ENCODE measurements at places on chromosomes 7 and 10.

DNA sequence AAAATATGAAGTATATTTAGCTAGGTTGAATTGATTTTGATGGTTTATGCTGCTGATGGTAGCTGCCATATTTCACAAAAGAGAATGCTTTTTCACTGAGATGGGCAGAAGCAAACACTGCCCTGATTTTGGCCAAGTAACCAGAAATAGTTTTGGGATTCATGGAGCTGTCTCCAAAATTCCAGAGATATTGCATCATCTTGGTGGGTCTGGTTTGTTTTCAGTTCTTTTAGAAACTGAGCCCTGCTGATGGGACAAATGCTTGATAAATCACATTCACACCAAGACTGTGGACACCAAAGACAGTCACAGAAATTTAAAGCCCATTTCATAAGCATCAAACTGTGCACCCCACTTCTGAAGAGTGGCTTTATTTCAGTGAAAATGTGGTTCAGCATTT is 140.5 kb downstream of the BICC1 start:
- DNase-seq = no peak

- DNase-seq = no peak
Observed at GRCh38 chr7:70588191-70588921, 543.6 kb upstream of the GALNT17 start.

GRCh38 chr7:140655511-140656408 is 15.1 kb upstream of the DENND2A start:
- no peak for DNase-seq

- no peak for DNase-seq
Observed at GRCh38 chr10:132745511-132745910, 40.4 kb downstream of the NKX6-2 start.

DNA sequence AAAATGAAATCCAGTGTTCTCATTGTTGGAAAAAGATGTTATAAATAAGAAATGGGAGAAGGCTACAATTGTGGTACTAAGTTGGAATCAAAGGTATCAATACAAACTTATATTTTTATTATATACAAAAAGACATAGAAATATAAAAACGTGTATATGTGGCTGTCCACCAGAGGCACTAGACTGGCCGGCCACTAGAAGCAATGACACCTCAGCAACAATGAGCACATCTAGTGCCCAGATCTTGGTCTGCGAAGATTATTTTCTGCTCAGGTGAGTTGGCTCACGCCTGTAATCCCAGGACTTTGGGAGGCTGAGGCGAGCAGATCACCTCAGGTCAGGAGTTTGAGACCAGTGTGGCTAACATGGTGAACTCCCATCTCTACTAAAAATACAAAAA is 21.6 kb downstream of the IDE start:
- no peak for DNase-seq

- no peak for DNase-seq
Observed at GRCh38 chr10:74027702-74028101, 29.8 kb downstream of the VCL start.

DNA sequence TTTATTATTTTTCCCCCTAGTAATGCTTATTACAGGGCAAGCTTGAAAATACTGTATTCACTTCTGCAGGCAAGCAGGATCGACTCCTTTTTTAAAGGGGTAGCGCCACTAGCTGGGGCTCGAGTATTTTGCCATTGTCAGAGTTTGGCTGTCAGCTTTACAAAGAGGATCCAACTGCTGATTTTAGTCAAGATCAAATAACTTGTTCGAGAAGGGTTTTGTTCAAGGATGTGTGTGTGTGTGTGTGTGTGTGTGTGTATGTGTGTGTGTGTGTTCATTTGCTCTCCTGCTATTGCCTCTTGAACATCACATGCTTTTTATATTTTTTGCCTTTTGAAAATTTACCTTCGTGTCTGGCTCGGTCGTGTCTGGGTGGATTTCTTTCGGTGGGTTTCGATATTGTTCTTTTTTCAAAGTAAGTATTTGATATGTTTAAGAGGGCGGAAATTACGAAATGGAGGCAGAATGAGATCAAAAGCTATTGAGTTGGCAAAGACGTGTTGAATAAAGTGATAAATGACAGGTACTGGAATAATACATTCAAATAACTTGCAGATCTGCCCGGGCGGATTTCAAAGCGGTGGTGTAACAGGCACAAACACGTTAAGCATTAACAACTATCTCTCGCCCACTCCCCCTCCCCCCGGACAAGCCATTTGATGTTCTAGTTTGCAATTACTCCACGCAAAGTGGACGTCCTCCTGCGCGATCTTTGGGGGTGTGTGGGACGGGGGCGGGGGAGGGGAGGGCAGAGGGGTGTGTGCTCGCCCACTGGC is 1.1 kb downstream of the ARID5B start:
- DNase-seq = no peak

- DNase-seq = no peak
Observed at GRCh38 chr7:80781146-80781545, 137.7 kb downstream of the SEMA3C start.

- DNase-seq = no peak
Observed at GRCh38 chr10:391847-392704, 256.8 kb downstream of the ZMYND11 start.

All from NCI-H774 (cell line).